ENCODE measurements at places on chromosomes 7 and 10.

DNA sequence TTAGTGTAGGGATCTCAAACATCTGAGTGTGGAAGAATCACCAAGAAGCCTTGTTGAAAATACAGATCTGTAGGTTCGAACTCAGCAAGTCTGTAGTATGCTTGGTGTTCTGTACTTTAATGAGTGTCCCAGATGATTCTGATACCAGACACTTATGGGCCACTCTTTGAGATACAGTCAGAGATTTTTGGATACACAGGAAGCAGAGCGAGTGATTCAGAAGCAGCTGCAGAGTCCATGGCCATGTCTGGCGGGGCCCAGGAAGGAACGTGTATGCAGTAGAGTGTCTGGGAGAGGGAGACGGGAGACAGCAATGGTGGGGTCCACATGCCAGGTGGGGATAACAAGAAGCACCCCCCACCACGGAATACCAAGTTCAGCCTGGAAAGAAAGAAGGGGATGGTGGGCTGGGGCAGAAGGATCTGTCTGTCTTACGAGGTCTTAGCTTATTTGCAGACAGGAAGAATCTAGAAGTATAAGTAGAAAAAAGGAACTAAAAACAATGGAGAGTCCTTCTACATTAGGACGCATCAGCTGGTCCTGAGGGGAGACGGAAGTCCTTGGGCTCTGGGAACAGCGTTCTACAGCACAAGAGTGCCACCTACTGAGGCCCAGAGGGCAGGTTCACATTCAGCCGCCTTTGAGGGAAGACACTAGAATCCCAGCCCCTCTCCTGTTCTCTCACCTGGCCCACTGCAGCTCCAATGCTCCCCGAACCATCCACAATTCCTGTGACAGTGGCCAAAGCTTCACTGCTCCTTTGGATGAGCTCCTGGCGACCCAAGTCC lies 55.4 kb downstream of the SLC37A3 start:
- peak; percentile 20 for DNase-seq

DNA sequence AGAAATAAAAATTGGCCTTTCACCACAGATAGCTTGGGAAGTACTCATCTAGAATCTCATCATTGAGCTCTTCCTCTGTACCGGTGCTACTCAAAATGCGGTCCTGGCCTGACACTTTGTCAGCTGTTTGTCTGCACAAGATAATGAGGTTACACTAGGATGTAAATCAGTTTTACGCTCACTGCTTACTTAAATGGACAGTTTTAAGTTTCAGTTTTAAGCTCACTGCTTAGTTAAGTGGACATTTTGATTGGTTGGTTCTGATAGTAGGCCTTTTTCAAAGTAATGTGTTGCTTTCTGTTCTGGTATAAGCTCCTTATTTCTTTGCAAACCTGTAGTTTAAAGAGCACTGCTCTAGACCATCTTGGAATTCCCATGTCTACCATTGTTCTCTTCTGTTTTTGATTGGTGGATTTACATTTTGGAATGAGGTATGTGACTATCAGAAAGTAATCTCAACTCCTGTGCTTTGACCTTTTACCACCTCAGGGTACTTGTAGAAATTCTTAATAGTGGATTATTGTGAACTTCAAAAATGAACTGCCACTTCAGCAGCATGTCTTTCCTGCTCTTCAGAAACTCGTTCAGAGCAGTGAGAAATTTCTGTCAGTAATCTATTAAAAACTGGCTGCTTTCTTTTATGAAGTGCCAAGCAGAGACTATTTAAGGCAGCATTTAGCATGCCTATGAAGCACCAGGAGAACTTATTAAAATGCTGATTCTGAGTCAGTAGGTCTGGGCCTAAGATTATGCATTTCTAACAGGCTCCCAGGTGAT lies 55.0 kb downstream of the C1GALT1 start:
- no peak for DNase-seq

DNA sequence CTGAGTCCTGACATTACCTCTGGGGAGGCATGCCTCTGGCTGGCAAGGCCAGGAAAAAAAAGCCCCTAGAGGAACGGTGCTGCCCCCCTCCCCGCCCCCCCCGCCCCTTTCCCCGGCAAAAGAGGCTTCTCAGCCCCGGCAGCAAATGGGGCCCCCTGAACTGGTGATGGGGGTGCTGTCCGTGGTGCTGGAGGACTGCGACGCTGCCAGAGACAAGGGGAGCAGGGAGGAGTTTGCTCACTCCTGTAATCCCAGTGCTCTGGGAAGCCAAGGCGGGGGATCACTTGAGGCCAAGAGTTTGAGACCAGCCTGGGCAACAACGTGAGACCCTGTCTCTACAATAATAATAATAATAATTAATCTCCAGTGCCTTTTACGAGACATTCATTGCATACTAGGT lies 23.7 kb downstream of the SRRM3 start:
- no peak for DNase-seq

GRCh38 chr10:68406815-68407548 lies at the start of gene RUFY2:
TSS of gene RUFY2 (minus strand) at chr10:68407277. CDS start at chr10:68407189, 88 bp downstream.
- DNase-seq: peak; percentile 82

DNA sequence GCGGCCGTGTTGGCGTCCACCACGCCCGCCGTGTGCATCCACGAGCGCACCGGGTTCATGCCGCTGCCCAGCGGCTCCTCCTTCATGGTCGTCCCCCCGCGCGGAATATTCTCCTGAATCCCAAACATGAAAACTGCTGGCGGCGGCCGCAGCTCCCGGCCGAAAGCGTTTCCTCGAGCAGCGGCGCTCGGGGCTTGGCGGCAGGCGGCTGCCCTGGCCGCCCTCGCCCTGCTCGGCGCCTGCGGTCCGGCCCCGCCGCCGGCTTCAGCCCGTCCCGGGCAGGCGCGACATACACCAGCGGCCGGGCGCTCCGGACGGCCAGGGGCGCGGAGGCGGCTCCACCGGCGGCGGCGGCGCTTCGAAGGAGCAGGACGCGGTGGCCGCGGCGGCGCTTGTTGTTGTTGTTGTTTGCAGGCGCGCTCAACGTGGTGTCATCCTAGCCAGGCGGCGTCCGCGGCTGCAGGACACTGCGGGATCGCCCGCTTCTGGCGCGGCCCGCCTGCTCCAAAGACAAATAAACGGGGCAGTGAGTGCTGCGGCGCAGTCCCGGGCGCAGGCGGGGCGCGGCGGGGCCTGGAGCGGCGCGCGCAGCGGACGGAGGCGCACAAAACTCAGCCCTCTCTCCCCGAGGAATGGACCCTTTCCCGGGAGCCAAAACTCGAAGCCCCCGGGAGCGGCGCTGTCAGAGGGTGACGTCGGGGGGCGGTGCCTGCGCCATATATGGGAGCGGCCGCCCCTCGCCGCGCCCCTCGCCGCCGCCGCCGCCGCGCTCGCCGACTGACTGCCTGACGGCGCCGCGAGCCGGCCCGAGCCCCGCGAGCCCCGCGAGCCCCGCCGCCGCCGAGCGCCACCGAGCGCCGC lies at the start of gene EBF3:
EBF3 (minus strand) TSS at position 634 of the 861 bp plus-strand sequence; CDS start at position 128, 506 bp downstream.
- peak; percentile 94 for DNase-seq

- DNase-seq: no peak
These were observed 132.3 kb upstream of the CHST15 start for GRCh38 chr10:124225467-124226270.

GRCh38 chr10:14781763-14782162 lies 7.1 kb upstream of the FAM107B start:
- no peak for DNase-seq

GRCh38 chr7:107051376-107051775 lies 6.9 kb downstream of the PRKAR2B start:
- DNase-seq: no peak

- no peak for DNase-seq
These were observed 158.8 kb upstream of the LYZL2 start for GRCh38 chr10:30788307-30788706.

GRCh38 chr10:130737621-130738020 lies 573.9 kb downstream of the TCERG1L start:
- no peak for DNase-seq

- no peak for DNase-seq
These were observed 6.8 kb upstream of the LAT2 start for GRCh38 chr7:74202841-74203556.

DNA sequence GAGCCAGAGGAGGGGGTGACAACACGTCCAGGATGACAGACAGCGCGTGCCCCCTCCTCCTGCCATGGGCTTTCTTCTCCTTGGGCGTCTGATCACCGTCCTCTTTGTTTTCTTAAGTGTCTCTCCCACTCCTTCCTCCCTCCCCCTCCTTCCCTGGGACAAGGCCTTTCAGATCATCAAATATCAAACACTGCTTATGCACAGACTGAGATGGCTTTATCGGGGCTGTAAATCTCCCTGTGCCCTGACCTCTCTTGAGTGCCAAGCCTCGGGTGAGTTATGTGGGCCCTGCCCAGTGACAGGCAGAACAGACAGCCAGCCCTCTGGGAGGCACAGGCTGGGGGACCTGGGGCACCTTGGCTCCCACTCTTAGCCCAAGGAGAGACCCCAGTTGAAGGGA lies 116.4 kb downstream of the C10orf105 start:
- DNase-seq: no peak

- DNase-seq: peak; percentile 95
These were observed 16.1 kb upstream of the GPR146 start for GRCh38 chr7:1028044-1028770.

DNA sequence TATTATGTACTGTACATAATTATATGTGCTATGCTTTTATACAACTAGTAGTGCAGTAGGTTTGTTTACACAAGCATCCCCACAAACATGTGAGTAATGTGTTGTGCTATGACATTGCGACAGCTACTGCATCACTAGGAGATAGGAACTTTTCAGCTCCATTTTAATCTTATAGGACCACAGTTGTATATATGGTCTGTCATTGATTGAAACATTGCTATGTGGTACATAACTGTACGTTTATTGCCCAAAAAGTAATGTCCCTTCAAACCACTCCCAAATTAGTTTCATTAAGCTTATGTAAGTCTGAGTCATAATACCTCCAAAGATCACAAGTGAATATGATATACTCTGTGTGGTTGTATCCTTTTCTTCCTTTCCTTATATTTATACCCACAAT lies 183.2 kb upstream of the POT1 start:
- no peak for DNase-seq

- DNase-seq: no peak
These were observed 37.2 kb downstream of the ERLIN1 start for GRCh38 chr10:100148353-100149211.

DNA sequence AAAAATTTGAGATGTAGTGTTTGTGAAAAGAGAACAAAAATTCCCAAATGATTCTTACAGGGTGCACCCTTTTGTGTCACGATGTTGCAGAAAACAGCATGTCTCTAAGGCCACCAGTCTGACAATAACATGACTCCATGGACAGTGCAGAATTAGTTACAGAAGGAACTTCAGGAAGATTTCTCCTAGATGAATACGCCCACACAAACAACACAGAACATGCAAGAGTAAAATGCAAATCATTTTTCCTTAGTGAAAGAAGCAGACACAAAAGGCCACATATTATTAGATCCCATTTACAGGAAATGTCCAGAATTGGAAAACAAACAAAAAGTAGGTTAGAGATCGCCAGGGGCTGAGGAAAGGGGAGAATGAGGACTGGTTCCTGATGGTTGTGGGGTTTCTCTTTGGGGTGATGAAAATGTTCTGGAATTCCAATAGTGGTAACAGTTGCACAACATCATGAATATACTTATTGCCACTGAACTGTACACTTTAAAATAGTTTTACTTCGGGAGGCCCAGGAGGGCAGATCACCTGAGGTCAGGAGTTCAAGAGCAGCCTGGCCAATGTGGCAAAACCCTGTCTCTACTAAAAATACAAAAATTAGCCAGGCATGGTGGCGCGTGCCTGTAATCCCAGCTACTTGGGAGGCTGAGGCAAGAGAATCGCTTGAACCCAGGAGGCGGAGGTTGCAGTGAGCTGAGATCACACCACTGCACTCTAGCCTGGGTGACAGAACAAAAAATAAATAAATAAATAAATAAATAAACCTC lies 10.2 kb downstream of the ZC3HAV1 start:
- no peak for DNase-seq

- DNase-seq: no peak
These were observed 566.9 kb downstream of the DNAJB6 start for GRCh38 chr7:157903710-157904109.

GRCh38 chr7:81925530-81925929 lies 155.7 kb upstream of the HGF start:
- DNase-seq: no peak

DNA sequence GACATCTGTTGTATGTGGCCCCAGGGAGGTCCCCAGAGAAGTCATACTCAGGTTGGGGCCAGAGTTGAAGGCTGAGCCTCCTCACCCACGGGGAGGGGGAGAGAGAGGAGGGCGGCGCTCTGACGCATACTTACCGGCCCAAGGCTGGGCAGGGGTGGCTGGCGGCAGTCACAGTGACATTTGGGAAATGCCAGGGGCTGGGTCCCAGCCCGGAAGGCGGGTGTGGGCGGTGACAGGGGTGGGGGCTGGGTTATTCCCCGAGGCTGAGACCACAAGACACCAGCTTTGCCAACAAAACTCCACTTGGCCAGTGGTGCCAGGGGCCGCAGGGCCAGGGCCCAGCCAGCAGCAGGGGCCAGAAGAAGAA lies 41.1 kb downstream of the RASGEF1A start:
- peak; percentile 40 for DNase-seq

GRCh38 chr7:18175801-18176450 lies 148.3 kb upstream of the PRPS1L1 start:
- no peak for DNase-seq

DNA sequence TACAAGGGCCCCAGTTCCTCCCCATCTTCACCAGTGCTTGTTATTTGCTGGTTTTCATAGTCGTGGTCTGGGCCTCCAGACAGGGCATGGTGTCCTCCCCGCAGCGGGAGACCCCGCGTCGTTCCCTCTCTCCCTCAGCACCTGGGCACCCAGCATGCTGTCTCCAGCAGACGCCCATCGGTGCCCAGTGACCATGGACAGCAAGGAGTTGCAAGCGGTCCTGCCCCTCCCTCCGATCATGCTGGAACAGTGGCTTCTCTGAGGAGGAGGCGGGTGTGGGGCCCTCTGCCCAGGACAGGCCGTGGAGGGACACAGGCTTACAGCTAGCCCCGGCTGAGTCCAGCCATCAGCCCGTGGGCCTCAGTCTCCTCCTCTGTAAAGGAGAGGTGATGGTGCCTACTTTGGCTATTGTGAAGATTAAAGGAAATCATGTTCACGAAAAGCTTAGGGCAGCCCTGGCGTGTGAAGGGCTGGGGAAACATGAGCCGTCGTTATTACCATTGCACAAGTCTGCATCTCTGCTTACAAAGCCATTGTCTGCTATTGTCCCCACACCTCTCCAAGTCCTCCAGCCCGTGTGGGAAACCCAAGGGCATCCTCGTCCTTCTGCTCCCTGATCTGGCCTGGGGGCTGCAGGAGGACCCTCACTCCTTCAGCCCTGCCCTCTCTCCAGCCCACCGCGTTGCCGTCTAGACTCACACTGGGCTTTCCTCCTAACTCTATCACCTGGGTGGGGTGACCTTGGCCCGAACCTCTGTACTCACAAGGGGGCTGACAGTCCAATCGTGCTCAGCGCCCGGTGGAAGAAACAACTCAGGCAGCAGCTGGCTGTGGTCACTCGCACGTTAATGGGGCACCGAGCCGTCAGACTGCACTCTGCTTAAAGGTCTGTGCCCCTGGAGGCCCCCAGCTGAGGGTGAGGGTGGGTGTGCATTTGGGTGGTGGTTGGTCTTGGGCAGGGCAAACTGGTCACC lies 29.9 kb downstream of the EN2 start:
- DNase-seq: no peak

GRCh38 chr10:124053971-124054370 lies 39.4 kb downstream of the CHST15 start:
- no peak for DNase-seq

- DNase-seq: no peak
These were observed 159.5 kb upstream of the AUTS2 start for GRCh38 chr7:69438584-69439412.
